ENCODE measurements at places on chromosomes 13 and 19.

- no peak for DNase-seq
Measured at GRCh38 chr13:28137596-28137995, 749 bp upstream of the PAN3 start.

GRCh38 chr13:53545340-53545941 lies 516.8 kb downstream of the OLFM4 start:
- no peak for DNase-seq

- no peak for DNase-seq
Measured at GRCh38 chr13:30108216-30108912, 199.0 kb downstream of the KATNAL1 start.

DNA sequence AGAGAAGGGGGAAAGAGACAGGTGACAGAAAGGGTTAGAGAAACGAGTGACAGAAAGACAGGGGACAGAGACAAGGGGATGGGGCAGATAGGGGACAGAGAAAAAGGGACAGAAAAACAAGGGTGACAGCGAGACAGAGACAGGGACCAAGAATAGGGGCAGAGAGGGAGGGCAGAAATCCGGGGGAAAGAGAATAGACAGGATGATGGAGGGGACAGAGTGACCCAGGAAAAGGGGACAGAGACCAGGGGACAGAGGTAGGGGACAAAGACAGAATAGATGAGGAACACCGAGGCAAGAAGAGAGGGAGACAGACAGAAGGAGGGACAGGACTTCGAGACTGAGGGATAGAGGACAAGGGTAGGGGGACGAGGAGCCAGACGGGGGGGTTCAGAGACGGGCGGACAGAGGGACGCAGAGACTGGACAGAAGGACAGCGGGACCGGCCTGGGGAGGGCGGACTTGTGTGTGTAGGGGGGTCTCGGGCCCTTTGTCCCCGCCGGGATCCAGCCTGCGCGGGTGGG lies 593 bp downstream of the CADM4 start:
- DNase-seq: no peak

DNA sequence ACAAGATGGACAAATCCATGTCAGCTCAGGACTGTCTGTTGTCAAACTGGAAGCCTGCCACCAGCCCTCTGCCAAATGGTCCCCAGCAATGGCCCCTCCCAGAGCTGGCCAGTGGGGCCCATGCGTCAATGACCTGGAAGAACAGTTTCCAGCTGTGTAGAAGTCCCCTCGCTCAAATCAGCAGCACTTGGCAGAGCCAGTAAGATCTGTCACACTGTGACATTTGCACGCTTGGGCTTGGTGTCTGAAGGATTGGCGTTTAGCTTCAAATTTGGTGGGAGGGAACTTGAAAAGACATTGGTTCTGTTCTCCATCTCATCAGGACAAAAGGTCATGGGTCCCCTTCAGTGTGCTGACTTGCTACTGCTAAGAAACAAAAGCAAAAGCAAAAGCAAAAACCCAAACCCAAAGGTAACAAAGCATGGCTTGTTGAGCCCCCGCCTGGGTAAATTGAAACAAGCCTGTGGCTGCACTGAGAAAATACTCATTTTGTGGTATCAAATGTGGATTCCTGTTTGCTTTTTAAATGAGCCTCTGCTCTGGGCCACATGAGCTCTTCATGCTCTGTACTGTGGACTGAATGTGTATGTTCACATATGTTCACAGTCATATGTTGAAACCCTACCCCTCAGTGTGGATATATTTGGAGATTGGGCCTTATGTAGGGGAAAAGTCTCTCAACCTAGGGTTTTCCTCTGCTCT lies 253.6 kb upstream of the MAB21L1 start:
- no peak for DNase-seq

All from SW480 (cell line).